ENCODE measurements at places on chromosomes 5 and 9.

DNA sequence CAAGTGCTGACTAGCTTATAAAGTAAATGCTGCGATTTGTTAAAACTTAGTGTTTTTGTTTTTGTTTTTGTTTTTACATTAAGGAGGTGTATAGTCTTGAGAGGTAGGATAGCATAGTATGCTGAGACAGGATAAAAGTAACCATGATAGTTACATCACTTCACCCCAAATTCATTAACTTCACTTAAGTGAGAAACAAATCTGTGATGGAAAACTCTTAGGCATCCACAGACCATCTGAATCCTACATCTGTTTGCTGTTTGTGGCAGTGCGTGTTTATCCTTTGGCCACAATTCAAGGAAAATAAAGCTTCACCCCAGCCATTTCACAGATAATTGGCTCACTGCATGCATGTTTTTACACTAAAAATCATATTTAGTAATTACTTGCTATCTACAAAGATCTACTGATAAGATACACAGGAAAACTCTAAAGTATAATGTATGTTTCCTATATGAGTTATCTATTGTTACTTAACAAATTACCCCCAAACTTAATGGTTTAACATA, 82.0 kb downstream of the ZNF622 start:
- DNase-seq, result no peak

GRCh38 chr9:132543960-132544359, 38.4 kb upstream of the BARHL1 start:
- no peak for DNase-seq

GRCh38 chr5:119287547-119288111, 68.2 kb upstream of the TNFAIP8 start:
- DNase-seq, result peak; percentile 38

GRCh38 chr5:75040973-75041372, 11.4 kb downstream of the GCNT4 start:
- DNase-seq, result no peak

- no peak for DNase-seq
These were observed 787.3 kb upstream of the WWC1 start for GRCh38 chr5:167503926-167504720.

GRCh38 chr9:105052346-105052745, 124.4 kb upstream of the ABCA1 start:
- DNase-seq, result no peak
